ENCODE measurements at places on chromosomes 13 and 19. TPM values are rescaled to one million over a fixed set of nuclear protein-coding genes. Genes with fewer than 3 reads are reported as not detected.

- no peak overlapping the region for H3K4me3 ChIP-seq
- no peaks in the 10 kb centered on the region for H3K27me3 ChIP-seq
- peaks cover 41% of the 10 kb centered on the region for H3K36me3 ChIP-seq
- H3K4me1 ChIP-seq: no peaks in the 10 kb centered on the region
Measured at GRCh38 chr13:110193491-110193890, 113.5 kb downstream of the COL4A1 start.

Gene CACNG8
- not detected for total RNA-seq

GRCh38 chr13:111367340-111367739 is 46.9 kb downstream of the TEX29 start:
- no peaks in the 10 kb centered on the region for H3K4me1 ChIP-seq
- no peak overlapping the region for H3K4me3 ChIP-seq
- no peaks in the 10 kb centered on the region for H3K36me3 ChIP-seq
- peak; percentile 18 for DNase-seq
- no peak overlapping the region for H3K27ac ChIP-seq
- H3K27me3 ChIP-seq: no peaks in the 10 kb centered on the region

- no peak for DNase-seq
- no peaks in the 10 kb centered on the region for H3K27me3 ChIP-seq
- peaks cover 42% of the 10 kb centered on the region for H3K36me3 ChIP-seq
- peaks cover 55% of the 10 kb centered on the region for H3K4me1 ChIP-seq
- no peak overlapping the region for H3K4me3 ChIP-seq
- H3K27ac ChIP-seq: no peak overlapping the region
Measured at GRCh38 chr19:8462571-8462970, 17.8 kb downstream of the HNRNPM start.

Gene CPT1C
- total RNA-seq: 16.4 TPM

GRCh38 chr13:96018135-96018534 is 35.1 kb downstream of the UGGT2 start:
- H3K27me3 ChIP-seq: no peaks in the 10 kb centered on the region
- DNase-seq: no peak
- H3K4me3 ChIP-seq: no peak overlapping the region
- H3K27ac ChIP-seq: no peak overlapping the region
- no peaks in the 10 kb centered on the region for H3K4me1 ChIP-seq

DNA sequence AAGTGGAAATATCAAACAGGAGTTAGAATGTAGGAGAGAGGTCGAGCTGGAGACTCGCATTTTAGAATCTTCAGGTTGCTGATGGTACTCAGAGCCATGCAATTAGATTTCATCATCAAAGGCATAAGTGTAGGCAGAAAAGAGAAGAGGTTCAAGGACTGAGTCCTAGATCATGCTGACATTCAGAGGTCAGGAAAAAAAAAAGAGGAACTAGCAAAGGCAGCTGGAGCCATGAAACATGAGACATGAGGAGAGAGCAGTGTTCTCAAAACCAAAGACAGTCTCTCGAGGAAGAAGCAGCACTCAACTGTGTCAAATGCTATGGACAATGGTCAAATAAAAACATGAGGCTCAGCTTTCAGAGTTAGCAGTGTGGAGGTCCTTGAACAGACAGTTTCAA is 12.4 kb upstream of the TPP2 start:
- H3K36me3 ChIP-seq: no peaks in the 10 kb centered on the region
- no peaks in the 10 kb centered on the region for H3K27me3 ChIP-seq
- no peak overlapping the region for H3K27ac ChIP-seq
- H3K4me3 ChIP-seq: no peak overlapping the region

GRCh38 chr19:2110822-2111221 is 14.1 kb downstream of the IZUMO4 start:
- H3K4me1 ChIP-seq: peaks cover 11% of the 10 kb centered on the region
- H3K27ac ChIP-seq: no peak overlapping the region
- no peak for DNase-seq
- peaks cover 2% of the 10 kb centered on the region for H3K36me3 ChIP-seq
